ENCODE measurements at places on chromosomes 3 and 15.

DNA sequence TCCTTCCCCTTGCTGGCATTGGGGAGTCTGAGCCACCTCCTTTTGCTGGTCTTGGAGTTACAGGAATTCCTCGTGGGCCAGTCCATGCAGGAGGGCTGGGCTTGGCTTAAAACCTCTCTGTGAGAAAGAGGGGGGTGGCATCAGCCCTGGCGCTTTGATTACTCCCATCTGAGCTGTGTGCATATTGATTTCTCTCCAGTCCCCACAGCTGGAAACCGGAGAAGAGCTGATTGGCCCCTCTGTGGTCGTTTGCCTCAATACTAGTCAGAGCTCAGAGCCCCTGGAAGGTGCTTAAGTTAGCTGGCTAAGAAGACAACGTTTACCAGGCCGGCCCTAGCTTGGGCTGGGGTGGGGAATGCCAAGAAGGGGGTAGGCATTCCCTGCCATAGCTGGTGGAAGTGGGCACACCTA, 4.0 kb upstream of the RASGRF1 start:
- no peak for DNase-seq

GRCh38 chr3:168289471-168290008, 193.8 kb upstream of the GOLIM4 start:
- DNase-seq: no peak

- peak; percentile 89 for DNase-seq
Measured at GRCh38 chr3:136994772-136995516, 37.2 kb downstream of the IL20RB start.

DNA sequence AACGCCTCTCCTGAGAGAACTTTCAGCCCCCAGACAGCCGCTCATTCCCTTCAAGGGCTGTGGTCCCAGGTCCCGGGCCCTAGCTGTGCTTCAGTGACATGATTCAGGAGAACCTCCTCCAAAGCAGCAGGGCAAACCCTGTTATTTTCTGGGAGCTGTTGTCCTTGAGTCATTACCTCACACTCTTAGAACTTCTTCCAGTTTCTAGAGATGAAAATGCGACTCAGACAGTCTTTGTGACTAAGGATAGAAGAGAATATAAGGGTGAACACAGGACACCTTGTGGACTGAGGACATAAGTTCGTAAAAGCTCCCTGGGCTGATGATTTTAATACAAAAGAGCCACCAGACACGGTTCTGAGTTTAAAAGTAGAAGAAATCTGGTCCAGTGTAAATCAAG, 203.8 kb downstream of the RORA start:
- no peak for DNase-seq

GRCh38 chr3:45635475-45636256, 41.1 kb downstream of the LIMD1 start:
- no peak for DNase-seq

Data from AG09319 (cell line).